ENCODE measurements at places on chromosomes 16 and 17.

GRCh38 chr17:12667299-12667958 is 1.7 kb downstream of the MYOCD start:
- peak; percentile 45 for DNase-seq

DNA sequence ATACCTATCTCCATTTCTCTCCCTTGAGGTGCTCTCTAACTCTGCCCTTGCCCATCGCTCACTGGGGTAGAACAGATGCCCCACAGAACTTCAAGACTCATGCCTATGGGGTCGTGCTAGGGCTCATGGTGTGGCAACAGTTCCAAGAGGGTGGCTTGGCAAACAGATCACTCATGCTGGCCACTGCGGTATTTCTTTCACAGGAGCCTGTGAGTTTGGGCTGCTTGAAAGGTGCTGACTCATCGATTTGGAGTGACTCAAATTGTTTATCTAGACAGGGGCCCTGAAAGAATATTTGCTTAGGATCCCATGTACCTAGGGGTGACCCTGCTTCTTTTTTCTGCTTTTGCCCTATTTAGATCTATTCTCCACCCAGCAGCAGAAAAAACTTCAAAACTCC is 69.9 kb downstream of the IRX5 start:
- DNase-seq, result no peak

DNA sequence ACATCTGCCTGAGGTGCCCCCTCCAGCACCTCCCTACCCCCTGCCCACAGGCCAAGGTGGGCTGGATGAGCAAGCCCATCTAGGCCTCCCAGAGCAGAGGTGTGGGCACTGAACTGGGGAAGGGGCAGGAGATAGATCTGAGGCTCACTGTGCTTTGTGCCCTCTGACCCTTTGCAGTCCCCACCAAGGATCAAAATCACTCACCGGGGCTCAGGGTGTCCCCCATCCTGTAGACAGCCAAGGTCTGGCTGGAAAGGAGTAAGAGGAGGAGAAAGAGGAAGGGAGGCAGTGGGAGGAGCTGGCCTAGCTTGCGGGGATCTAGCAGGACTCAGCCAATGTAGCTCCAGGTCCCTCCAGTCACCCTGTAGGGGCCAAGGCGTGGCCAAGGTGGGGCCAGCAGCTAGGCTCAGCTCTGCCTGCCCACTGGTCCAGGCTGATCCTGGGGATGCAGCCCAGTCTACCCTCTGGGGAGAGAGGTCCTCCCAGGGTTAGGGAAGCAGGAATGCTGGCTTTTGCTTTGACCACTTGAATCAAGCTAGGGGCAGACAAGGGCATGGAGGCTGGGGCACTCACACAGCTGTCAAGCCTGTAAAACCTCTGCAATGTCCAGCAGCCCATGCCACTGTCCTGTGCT is 1.8 kb downstream of the SLC12A4 start:
- no peak for DNase-seq

DNA sequence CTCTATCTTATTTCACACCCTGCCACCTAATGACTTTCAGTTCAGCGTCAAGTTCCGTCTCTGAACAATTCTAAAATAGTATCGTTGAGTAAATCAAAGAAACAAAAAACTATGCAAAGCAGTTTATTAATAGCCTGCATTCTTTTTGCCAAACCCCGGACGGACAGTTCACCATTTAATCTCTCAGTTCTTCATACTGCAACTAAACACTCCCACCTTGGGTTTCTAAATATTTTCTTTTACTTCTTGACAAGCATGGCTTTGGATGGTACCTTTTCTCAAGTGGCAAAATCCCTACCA is 1.2 kb downstream of the MYH11 start:
- DNase-seq, result no peak

DNA sequence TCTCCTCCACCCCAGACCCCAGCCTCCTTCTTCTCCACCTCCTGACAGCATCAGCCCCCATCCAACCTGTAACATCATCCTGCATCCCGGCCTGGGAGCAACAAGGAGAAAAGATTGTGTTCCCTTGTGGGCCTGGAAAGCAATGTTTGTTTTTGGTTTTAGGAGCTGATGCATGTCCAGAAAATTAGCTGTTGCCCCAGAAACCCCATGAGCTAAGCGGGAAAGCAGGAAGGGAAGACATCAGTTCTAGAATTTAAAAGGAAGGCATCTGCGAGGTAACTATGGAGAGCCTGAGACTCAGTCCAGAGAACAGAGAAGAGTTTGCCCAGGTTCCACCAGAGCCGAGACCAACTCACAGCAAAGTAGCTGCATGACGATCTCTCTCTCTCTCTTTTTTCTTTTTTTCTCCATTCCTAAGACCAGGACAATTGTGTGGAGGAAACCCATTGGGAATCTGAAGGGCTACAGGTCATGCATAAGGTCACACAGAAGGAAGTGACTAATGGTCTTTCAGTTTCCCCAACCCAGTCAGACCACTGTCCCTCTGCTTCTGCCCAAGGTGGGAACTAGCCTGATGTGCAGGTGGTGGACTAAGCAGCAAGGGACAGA is 124.4 kb downstream of the SLC39A11 start:
- DNase-seq, result no peak

DNA sequence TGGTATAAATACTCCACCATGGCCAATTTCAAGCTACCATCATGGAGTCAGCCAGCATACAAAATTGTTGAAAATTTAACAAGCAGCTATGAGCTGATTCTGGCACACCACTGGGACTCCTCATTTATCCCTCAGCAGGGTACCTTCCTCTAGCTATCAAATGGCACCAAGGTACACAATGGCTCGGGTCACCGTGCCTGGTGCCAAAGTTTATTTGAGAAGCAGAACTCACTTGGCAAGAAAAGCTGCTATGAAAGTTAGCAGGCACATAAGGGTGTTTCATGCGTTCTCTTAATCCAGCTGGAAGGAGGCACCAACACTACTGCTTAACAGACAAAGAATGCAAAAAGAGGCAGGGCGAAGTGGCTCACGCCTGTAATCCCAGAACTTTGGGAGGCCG is 51.6 kb downstream of the IKZF3 start:
- no peak for DNase-seq

GRCh38 chr16:72635104-72635503 is 412.8 kb downstream of the ZFHX3 start:
- DNase-seq, result no peak

GRCh38 chr16:14529010-14529669 is 100.9 kb downstream of the PARN start:
- peak; percentile 76 for DNase-seq

DNA sequence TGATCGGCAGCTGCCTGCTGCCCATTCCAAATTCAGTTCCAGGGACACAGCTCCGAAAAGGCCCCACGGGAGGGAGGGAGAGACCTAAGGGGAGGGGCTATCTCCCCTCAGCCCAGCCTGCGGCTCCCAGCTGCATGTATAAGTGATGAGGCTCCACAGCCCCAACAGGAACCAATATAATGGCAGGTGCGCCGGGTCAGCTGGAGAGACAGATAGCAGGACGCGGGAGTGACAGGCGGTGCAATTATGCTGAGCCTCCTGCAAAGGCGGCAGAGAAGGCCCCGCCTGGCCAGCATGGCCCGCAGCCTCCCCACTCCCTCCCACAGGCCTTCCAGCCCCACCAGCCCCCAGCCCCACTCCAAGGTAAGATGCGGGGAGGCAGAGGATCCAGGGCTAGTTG is 8.1 kb upstream of the C1QL1 start:
- DNase-seq, result no peak

DNA sequence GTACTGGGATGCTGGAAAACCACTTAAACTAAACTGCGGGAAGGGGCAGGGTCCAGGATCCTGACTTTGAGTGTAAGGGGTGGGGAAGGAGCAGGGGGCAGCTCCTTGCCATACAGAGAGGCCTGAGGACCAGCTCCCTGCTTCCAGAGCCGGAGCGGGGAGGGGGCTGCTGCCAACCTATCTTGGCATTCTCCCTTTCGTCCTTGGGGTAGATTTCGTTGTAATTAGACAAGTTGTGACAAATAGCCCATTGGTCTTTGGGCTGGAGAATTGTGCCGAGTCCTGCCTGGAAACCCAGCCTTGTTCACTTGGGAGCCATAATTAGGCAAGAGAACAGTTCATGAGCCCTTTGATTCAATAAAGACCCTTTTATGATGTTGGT is 175.5 kb downstream of the RAB11FIP4 start:
- DNase-seq, result no peak

- DNase-seq, result no peak
These were observed 91.6 kb downstream of the OR1D5 start for GRCh38 chr17:2971851-2972250.

GRCh38 chr16:70571623-70572022 is 48.0 kb downstream of the SF3B3 start:
- DNase-seq, result no peak

GRCh38 chr17:76726776-76727718 is at the start of gene METTL23:
METTL23 (plus strand) TSS chr17:76726839; CDS start chr17:76729711, 2,872 bp downstream.
- no peak for DNase-seq

- DNase-seq, result no peak
These were observed 170.5 kb upstream of the MPHOSPH6 start for GRCh38 chr16:82340531-82340930.

GRCh38 chr16:85396879-85397871 is 215.9 kb upstream of the GSE1 start:
- DNase-seq, result no peak

- no peak for DNase-seq
These were observed 292.4 kb downstream of the CPPED1 start for GRCh38 chr16:12511308-12511707.
